Effector CD8-positive, alpha-beta T cell (primary cell): ENCODE measurements at places on chromosomes 2 and 18.

GRCh38 chr18:78213361-78213994, 766.1 kb upstream of the SALL3 start:
- DNase-seq: no peak

GRCh38 chr2:212814941-212815340, 276.3 kb upstream of the ERBB4 start:
- DNase-seq: no peak

- DNase-seq: no peak
Measured at GRCh38 chr2:98027538-98027937, 31.8 kb upstream of the TMEM131 start.

DNA sequence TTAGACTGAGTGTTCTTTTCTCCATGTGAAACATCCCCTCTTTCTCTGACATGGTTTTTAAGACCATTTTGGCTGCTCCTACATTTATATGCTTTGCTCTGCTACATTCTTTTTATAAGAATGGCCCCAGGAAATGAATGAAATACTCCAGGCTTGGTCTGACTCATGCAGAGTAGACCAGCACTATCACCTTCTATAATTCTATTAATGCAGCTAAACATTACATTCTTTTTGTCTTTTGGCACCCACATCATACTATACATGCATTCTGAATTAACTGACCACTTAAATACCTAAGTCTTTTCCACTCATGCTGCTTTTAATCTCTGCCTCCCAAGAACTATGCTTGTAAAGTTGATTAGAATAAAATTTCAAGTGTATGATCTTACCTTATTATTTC, 94.1 kb downstream of the AAK1 start:
- DNase-seq: no peak

DNA sequence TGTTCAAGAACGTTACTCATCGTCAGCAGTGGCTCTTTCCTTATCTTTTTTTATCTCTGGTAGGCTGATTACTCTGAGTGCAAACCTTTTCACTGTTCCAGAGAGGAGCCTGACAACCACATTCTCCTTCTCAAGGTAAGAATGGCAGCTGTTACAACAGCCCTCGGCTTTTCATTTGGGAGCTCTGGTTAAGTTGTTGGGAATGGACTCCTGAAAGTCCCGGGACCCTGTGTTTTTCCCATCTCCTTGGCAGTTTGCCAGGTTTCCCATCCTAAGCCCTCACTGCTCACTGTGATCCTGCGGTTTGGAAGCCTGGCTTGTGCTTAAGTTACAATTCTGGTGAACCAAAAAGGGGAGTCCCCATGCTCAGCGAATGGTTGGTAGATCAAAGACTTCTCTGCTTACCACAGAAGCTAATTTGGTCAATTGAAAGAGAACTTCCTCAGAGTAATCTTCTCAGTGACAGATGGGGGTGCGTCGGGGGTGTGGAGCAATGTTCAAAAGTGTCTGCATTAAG, 122.3 kb downstream of the LYPD6B start:
- DNase-seq: no peak

DNA sequence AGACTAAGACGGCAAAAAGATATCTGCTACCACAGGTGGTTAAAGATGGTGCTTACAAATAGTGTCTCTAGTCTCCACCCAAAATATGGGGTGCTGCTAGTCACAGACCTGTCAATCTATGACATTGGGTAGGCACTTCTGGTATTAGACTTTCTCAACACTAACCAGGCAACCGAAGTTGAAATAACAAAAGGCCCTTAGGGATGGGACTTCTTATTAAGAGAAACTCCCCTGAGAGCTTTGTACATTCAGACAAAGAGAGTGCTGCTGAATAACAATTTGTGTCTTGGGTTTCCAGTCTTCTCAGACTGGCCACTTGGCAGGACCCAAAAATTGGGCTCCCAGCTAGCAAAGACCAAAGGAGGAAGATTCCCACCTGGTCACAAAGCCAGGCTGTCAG, 310.0 kb downstream of the CNTNAP5 start:
- DNase-seq: no peak

GRCh38 chr2:159921752-159922404, 123.9 kb upstream of the CD302 start:
- DNase-seq: peak; percentile 51

- no peak for DNase-seq
Measured at GRCh38 chr18:2960983-2961696, 51.8 kb downstream of the LPIN2 start.

DNA sequence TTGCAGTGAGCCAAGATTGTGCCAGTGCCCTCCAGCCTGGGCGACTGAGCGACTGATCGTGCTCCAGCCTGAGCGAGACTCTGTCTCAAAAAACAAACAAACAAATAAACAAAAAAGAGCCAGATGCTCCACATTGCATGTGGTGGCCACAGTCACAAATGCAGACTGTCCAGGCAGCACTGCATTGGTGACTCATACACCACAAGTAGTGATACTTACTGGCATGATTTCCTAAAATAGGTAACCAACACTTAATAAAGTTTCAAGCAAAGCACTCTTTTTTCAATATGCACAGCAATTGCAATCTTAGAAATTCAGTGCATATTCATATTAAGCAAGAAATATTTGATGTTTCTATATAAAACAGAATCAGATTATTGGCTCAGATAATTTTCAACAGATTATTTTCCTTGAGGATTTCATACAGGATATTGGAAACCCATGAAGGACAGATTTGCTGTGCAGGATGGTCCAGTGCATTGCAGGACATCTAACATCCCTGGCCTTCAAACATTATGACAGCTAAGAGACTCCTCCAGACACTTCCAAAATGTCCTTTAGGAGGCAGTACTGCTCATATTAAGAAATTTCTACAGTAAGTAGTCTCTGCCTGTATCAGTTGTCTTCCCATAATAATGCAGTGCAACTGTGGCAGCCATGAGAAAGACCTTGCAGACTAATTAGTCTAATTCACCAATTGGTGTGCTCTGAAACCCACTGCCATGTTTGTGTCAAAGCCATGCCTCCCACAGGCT, 10.5 kb upstream of the SLC1A4 start:
- DNase-seq: no peak

GRCh38 chr2:6887751-6888192, 10.2 kb downstream of the RSAD2 start:
- DNase-seq: no peak

GRCh38 chr2:42086500-42086953, 38.7 kb downstream of the PKDCC start:
- no peak for DNase-seq

- DNase-seq: no peak
Measured at GRCh38 chr2:235091421-235091820, 139.6 kb downstream of the SH3BP4 start.

- DNase-seq: no peak
Measured at GRCh38 chr2:16034151-16034974, 94.0 kb downstream of the MYCN start.

DNA sequence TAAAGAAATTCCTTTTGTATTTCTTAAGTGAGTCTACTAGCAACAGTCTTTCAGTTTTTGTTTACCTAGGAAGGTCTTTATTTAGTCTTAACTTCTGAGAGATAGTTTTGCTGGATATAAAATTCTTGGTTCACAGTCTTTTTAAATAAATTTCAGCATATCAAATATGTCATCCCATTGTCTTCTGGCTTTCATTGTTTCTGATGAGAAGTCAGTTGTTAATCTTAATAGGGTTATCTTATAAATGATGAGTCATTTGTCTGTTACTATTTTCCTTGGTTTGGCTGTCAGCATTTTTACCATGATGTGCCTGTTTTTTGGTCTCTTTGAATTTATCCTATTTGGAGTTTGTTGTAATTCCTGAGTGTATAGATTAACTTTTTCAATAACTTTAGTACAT, 129.3 kb downstream of the FAM210A start:
- DNase-seq: no peak

DNA sequence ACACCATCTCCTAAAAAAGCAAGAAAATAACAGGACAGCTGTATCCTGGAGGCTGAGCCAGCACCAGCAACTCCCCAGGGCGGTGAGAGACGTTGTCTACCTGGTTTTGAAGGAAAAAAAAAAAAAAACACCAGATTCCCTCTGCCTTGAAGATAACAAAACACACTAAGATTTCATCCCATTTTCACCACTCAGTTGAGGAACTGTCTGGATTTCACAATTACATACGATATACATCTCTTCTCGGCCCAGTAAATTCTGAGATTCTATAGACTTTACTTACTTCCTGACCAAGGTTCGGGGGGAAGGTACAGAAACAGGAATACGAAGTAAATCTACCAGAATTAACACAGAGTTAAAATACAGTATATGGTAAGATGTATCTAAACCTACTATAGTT, 8.5 kb downstream of the ZNF516 start:
- no peak for DNase-seq

GRCh38 chr2:68716604-68717304, 17.9 kb upstream of the ARHGAP25 start:
- no peak for DNase-seq

- DNase-seq: no peak
Measured at GRCh38 chr2:187710791-187711521, 156.7 kb upstream of the TFPI start.

GRCh38 chr2:138853296-138853695, 73.1 kb upstream of the NXPH2 start:
- no peak for DNase-seq

GRCh38 chr18:36513556-36513955, 216.0 kb downstream of the FHOD3 start:
- DNase-seq: no peak

GRCh38 chr2:83172841-83173240, 1286.2 kb downstream of the SUCLG1 start:
- no peak for DNase-seq

GRCh38 chr2:238064376-238064775, 3.6 kb downstream of the SCLY start:
- DNase-seq: no peak

DNA sequence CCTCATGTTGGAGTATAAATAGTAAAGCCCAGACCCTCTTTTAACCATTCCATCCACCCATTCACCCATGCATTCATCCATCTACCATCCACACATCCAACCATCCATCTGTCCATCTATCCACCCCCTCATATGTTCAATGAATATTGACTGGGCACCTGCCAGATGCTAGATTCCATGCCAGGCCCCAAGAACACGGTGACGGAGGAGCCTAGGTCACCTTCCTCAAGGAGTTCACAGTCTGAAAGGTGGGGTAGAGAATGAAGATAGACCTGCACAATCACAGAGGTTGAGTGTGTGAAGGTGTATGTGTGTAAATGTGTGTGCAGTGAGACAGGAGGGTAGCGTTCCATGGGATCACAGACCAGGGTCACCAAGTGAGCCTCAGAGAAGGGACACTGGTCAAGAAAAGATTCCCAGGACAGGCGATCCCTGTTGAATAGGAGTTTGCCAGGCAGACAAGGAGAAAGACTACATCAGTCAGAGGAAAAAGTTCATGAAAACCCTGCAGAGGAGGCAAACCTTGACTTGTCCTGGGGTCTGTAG, 287.2 kb downstream of the CYP26B1 start:
- no peak for DNase-seq

DNA sequence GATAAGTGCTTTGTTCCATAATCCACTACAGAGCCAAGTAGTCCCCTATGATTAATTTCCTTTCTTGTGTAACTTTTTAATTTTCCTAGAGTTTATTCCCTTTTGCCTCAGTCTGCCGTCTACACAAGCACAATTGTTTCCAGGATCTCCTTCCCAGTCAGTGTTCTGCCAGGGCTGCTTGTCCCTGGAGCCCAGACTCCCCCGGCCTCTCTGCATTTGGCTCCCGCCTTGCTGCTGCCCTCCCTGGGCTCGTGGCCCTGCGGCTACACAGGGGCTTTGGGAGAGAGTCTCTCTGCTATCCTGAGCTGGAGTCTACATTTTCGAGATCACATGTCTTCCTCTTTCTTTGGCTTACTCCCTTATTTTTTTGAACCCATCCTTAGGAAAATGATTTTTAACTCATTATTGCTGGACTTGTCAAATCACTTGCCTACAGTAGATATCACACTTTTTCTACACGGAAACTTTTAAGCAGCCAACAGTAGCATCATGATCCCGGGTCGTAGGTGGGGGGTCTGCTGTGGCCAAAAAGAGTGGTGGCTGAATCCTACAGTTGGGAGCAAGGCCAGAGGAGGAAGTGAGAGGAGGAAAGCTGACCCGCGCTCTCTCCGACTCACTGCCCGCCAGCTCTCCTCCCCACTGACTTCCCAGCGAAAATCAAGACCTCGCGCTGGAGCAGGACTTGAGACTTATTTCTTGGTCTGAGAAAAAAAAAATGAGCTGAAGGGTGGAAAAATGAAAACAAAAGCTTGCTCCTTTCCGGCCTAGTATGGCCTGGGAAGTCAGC, 9.4 kb downstream of the FBLN7 start:
- DNase-seq: no peak

DNA sequence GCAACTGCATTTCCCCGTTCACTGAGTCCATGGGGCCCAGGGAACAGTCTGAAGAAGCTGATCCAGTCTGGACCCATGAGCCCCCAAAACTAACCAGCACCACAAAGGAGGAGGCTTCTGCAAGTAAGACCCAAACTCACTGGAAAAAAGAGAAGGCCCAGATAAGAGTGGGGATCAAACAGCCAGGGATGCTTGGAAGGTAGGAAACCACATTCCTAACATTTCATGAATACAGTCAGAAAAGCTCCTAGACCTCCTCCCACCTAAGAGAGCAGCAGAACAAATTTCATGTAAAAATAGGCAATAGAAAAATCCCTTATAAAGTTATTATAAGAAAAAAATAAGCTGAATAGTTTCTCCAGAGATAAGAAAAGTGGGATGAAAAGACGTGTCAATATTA, 30.3 kb downstream of the TUBB6 start:
- DNase-seq: no peak

DNA sequence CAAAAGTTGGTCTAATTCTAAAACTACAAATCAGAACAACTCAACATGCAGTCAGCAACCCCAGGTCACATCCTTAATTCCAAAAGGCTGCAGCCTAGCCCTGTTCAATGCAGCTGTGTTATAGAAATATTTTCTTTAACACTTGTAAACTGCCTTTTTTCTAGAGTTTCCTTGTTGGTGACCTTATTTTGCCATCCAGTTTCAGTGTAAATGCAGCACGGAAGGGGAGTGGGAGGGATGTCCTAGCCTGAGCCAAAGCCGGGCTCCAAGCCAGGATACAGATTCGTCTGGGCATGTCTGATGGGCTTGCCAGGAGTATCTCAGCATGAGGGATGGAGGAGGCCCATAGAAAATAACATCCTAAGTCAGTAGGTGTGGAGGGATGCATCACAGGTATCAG, 17.7 kb upstream of the SP3 start:
- DNase-seq: no peak

- DNase-seq: no peak
Measured at GRCh38 chr18:70021043-70021442, 73.4 kb upstream of the CD226 start.
